B cell (primary cell): ENCODE measurements at places on chromosomes 6 and 20.
A peak's percentile ranks its signal among the peaks of the same experiment; 100 is the strongest.

- no peak for DNase-seq
Observed at GRCh38 chr20:51914758-51915157, 112.4 kb upstream of the SALL4 start.

DNA sequence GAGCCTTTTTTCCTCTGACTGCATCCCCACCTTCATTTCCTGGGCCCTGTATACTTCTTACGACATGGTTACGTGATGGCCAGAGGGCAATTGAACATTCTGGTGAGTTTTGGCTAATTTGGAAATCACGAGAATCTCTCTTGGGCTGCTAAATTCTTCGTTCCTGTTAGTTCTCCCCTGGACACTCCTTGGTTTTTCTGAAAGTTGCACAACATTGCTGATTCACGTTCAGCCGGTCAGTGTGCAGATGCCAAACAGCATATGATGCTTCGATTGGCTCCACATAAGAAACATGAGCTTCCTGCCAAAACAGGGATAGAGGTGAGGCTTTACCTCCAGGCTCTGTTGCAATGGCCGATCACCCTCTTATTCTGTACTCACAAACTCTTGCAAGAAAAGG lies 119.4 kb upstream of the LY86 start:
- no peak for DNase-seq

DNA sequence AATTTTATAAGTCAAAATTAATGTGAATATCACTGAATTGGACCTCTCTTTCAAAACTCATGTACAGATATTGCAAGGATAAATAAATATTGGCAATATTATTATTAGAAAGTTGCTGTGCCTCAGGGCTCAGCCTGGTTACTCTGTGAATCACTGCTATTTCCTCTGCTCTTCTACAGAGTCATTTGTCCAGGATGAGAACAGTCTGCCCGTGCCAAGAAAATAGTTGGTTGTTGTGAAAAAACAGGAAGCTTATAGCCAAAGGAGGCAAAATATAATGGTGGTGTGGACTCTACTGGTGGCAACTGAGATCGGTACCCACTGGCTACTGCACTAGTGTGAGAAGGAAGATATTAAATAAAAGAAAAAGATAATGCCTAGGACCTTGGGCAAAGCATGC lies 93.6 kb downstream of the RIMS1 start:
- no peak for DNase-seq

DNA sequence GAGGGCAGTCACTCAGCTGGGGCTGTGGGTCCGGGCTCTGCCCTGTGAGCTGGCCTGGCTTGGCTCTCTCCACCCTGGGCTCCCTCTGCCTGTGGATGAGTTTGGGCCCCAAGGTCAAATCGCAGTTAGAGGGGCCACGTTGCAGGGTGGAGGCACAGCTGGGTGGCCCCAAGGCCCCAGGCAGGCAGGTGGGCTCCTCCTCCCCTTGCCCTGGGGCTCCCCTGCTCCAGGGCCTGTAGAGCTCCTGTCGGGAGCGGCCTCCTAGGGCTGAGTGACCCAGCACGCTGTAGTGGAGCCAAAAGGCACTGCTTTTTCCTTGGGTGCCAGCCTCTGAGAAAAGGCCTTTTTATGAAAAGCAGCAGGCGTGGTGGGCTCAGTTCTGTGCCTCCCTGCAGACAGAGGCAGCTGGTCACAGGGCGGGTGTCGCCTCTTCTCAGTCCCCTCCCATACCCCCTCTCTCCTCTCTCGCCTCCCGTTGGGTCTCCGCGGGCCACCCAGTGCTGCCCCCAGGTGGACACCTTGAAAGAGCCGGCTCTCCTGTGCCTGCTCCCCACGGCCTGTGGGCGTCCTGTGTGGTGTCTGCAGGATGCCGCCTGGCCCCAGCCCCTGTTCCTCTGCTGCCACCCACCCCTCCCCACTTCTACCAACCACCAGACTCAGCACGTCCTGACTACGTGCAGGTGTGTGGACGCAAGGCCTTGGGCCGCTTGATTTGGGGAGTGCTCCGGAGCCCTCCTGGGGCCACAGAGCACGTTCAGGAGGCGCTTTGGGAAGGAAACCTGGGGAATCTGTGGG lies 13.2 kb downstream of the SS18L1 start:
- peak; percentile 70 for DNase-seq

GRCh38 chr20:36823121-36823520 lies 49.6 kb upstream of the DSN1 start:
- DNase-seq = no peak

GRCh38 chr6:28892525-28892924 lies 31.3 kb downstream of the TRIM27 start:
- DNase-seq = no peak

- DNase-seq = no peak
Observed at GRCh38 chr20:33673410-33674293, 576 bp downstream of the NECAB3 start.

GRCh38 chr6:145818796-145819195 lies 4.2 kb upstream of the FBXO30 start:
- no peak for DNase-seq

DNA sequence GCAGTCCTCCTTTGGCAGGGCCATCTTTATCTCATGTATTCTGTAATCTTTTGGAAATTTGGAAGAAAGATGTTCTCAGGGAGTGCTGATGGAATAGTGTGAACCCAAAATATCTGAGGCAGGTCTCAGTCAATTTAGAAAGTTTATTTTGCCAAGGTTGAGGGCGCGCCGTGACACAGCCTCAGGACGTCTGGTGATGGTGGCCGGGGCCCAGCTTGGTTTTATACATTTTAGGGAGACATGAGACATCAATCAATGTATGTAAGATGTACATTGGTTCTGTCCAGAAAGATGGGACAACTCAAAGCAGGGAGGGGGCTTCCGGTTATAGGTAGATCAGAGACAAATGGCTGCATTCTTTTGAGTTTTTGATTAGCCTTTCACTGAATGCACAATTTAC lies 89.8 kb downstream of the ERMARD start:
- DNase-seq = no peak

DNA sequence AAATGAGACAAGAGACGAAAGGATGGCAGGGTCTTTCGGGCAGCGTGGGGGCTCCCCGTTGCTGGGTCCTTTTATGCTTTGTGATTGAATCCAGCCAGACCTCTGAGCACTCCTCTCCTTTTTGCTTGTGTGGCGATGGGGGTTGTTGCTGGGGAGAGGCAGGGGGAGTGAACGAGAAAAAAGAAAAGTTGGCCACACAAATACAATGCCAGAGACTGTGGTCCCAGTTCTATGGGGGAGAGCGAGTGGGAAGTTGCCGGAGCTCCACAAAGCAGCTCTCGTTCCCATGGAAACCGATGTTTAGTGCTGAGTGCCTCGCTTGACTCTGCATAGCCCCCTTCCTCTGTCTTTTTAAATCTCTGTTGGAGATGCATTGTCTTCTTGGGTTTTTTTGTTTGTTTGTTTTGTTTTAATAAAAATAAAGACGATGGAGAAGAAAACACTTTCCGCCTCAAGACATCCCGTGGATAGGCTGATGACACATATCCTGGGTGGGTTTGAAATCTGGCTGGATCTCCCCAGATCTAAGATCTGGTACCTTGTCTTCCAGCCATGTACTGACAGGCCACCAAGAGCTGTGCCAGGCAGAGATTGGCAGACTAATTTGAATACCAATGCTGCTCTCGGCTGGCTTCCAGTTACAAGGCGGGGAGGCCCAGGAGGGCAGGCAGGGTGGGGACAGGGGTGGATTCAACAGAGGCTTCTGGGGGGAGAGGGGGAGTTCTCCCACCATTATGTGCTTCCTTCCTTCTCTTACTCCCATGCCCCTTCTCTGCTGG lies 529.3 kb downstream of the QKI start:
- DNase-seq = no peak

DNA sequence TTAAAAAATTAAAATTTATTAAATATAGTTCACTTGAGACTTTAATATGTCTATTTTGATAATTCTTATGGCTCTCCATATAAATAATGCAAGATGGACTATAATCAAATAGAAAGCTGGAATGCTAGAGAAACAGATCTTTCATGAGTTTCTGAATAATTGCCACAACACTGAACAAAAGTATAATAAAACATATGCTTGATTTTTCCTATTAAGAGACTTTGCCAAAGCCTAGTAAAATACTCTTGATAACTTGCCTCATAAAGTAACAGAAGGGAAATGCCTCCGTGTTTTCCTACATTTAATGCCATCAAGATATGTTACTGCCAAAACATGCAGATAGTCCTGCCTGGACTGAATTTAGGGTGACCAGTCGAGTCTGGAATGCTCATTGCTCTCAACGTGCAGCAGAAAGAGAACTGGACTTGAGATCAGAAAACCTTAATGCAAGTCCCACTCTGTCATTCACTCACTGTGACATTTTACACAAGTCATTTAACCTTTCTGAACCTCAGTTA lies 153.2 kb downstream of the AIG1 start:
- DNase-seq = no peak

DNA sequence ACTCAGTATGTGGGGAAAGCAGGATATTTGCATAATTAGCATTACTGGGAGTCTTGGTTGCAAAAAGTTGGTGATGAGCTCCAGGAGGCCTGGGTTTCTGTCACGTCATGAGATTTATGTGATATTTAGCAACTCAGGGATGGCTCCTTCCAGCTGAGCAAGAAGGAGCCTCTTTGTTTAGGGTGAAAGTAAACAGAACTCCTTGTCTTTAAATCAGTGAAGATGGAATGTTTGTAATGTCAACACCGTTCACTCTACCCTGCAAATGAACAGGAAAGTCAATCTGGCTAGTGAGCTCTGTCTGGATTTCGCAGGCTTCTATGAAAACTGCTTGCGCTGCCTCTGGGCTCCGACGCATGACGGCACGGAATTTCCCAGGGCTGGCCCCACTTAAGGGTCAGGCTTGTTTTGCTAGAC lies 86.9 kb downstream of the PXDC1 start:
- no peak for DNase-seq

DNA sequence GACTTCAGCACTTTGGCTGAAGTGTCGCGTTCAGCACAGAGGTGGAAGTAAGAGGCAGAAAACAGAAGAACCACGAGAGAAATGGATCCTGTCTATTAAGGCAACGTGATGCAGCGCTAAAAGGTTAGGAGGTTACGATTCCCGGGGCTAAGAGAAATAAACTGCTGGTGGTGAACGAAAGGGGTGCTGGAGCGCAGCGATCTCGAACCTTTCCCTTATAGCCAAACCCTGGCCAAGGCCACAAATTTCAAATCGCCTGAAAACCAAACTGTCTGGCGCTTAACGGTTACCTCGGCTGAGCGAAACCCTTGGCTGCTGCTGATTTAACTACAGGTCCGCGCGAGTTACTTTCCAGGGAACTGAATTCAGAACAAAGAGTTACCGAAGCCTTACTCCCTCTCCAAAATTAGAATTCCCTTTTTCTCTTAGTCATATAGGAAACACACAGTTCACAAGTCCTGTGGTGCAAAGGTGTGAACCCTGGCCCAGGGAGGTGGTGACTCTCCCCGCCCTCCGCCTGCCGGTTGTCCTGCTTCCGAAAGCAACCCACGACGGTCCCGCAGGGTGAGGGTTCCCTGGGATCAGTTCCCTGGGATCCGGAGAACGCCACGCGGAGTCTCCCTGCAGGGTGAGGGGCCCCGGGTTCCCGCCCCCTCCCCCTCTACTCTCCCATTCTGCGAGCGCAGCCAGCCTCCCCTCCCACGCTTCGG lies 1.3 kb upstream of the SLC35D3 start:
- DNase-seq = peak; percentile 45

- peak; percentile 78 for DNase-seq
Observed at GRCh38 chr6:131135244-131136020, at the start of gene AKAP7. AKAP7 (plus strand) TSS chr6:131135467; CDS start chr6:131135764, 297 bp downstream.

DNA sequence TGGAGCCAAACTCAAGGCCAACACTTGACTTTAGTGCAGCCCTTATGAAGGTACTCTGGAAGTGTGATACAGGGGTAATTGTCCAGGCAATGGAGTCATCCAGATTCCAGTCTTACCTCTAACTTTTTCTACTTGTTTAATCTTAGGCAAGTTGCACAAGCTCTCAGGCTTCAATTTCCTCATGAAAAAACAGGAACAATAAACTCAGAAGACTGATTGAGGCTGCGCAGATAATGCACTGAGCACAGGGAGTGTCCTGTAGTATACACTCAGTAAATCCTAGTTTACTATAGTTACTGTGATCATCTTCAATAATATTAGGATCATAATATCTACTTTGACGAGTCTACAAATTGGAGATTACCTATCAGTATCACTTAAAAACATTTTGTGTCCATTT lies 127.5 kb upstream of the SMLR1 start:
- DNase-seq = no peak

DNA sequence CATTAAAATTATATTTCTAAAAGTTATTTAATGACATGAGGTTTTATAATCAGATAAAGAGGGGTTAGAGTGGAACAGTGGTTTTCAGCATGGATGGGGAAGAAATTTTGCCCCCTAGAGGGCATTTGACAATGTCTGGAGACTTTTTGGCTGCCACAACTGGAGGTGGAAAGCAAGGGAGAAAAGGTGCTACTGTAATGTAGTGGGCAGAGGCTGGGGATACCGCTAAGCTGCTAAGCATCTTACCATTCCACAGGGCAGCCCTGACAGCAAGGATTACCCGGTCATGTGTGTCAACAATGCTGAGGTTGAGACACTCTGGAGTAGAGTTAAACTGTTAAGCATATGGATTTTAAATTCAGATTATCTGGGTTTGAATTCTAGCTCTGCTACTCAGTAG lies 52.9 kb upstream of the FABP7 start:
- DNase-seq = no peak

DNA sequence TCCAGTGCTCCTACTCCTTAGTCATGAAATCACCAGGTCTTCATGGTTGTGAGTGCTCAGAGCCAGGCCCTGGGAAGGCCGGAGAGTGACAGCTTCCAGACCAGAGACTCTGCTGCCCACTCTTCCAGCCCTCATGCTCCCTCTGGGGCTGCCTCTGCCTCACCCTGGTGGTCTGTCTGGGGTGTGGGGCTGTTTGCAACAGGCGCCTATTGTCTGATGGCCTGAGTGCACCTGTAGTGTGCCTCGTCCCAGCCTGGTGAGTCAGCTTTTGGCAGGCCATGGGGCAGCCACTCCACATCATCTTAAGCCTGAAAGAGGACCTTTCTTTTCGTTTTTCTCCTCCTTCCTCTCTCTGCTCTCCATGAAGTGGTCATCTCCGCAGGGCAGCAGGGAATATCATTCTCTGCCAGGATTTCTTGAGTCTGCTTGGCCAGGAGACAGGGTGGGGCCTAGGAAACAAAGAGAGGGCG lies 173.8 kb downstream of the VEGFA start:
- DNase-seq = no peak

GRCh38 chr6:101286146-101286545 lies 107.4 kb upstream of the GRIK2 start:
- no peak for DNase-seq

GRCh38 chr6:160437154-160437553 lies 89.0 kb downstream of the SLC22A3 start:
- no peak for DNase-seq

GRCh38 chr6:123448306-123448884 lies 188.4 kb downstream of the TRDN start:
- DNase-seq = no peak
